ENCODE measurements at places on chromosomes 5 and 9. TPM values are rescaled to one million over a fixed set of nuclear protein-coding genes. Genes with fewer than 3 reads are reported as not detected.

- no peak for DNase-seq
These were observed 408.9 kb upstream of the SMARCA2 start for GRCh38 chr9:1606253-1606652.

DNA sequence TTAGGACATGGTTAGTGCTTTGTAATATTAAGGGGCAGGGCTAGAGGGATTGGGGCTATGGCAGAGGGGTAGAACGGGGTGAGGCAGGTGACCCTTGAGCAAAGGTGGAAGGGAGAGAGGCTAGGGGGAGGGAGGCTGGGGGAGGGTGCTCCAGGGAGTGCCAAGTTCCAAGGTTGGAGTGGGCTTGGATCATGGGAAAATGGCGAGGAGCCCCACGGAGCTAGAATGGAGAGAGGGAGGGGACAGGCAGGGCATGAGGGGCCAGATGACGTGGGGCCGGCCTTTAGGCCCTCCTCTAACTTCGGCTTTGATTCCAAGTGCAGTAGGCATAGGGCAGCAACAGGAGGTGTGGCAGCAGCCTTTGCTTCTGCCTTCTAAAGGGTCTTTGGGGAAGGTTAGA is 171.8 kb upstream of the PANK3 start:
- no peak for DNase-seq

DNA sequence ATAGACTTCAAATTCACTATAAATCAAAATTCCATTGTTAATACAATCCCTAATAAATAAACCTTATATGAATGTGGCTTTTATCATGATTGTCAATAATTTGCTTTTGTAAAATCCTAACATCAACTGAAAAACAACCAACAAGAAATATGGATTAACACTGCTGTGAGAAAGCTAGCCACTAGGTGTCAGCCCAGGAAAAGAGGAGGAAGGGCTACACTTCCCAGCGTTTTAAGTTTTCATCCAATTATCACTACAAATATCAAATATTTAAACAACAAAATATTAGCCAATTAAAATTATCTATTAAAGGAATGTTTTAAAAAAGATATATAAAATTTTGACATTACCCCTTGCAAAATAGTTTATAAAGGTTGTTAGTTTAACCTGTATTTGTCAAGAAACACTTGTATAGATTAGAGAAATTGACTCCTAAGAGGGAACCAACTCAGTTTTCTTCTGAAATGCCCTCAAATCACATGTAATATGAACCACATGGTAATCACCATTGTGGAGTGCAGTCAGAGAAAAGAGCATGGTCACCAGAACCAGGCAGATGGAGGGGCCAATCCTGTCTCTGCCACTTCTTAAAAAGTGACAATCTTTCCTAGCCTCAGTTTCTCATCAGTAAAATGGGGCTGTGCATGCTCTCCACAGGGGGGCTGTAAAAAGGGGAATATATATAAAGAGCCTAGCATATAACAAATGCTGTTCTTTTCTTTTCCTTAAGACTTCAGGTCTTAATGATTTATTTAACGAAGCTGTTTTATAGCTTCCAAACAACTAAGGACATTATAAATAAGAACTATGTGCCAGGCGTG is 188.2 kb downstream of the CRB2 start:
- peak; percentile 37 for DNase-seq

- no peak for DNase-seq
These were observed 124.3 kb downstream of the HSD17B3 start for GRCh38 chr9:96177719-96178028.

GRCh38 chr5:60514152-60514551 is 185.8 kb downstream of the DEPDC1B start:
- DNase-seq = no peak

GRCh38 chr9:94768766-94769165 is 42.3 kb downstream of the AOPEP start:
- DNase-seq = no peak

TBC1D9B gene
- total RNA-seq = 131 TPM

GRCh38 chr5:89265511-89266179 is 382.7 kb upstream of the MEF2C start:
- no peak for DNase-seq

GRCh38 chr5:73306741-73307275 is 133.8 kb downstream of the TMEM174 start:
- DNase-seq = no peak

DNA sequence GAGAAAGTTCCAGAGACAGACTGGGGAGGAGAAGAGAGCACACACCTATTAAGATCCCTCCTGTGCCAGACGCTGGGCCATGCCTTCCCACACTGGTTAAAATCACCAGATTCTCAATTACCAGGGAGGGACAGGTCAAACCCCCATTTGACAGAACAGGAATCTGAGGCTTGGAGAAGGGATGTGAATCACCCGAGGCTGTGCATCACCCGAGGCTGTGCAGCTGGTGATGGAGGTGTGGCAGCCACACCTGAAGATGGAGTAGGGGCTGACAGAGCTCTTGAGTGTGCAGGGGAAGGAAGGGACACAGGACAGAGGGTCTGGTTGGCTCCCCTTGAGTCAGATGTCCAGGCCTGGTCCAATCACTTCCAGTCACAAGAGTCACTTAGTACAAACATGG is 70.6 kb downstream of the LMX1B start:
- DNase-seq = no peak

TMEM252 gene
- total RNA-seq = not detected

DIMT1 gene
- total RNA-seq = 27.7 TPM

TXNDC8 gene
- not detected for total RNA-seq

ARHGEF39 gene
- 0.39 TPM for total RNA-seq

DNA sequence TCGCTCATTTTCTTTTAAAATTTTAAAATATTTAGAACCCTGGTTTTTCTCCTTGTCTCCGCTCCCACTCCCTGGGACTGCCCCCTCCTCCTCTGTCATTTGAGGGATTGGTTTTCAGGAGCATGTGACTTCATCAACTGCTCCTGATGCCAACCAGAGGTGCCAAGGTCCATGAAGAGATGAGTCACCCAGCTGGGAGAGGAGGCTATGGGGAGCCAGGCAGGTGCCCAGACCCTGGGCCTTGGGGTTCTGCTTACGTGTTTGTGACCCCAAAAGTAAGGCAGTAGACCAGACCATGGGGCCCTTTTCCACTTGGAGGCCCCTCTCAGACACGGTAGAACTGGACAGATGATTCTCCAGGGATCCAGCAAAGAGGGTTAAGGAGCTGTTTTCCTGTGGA is 167.0 kb downstream of the FGF18 start:
- no peak for DNase-seq

DBH gene
- total RNA-seq = not detected

SAP30L gene
- total RNA-seq = 32.2 TPM

GRCh38 chr9:71524996-71525580 is 243.2 kb downstream of the CEMIP2 start:
- no peak for DNase-seq

ALDH7A1 gene
- 35.6 TPM for total RNA-seq

LARP1 gene
- 177 TPM for total RNA-seq

- DNase-seq = no peak
These were observed 1.9 kb downstream of the ERGIC1 start for GRCh38 chr5:172835994-172836356.

- no peak for DNase-seq
These were observed 24.0 kb downstream of the HSD17B4 start for GRCh38 chr5:119476341-119476740.

PCDHGA12 gene
- 10.5 TPM for total RNA-seq

All from glomerular endothelial cell (primary cell).